ENCODE measurements at places on chromosomes 16 and 17. TPM values are rescaled to one million over a fixed set of nuclear protein-coding genes. Genes with fewer than 3 reads are reported as not detected.

- DNase-seq: no peak
Observed at GRCh38 chr17:50692448-50693035, 15.2 kb downstream of the ANKRD40 start.

DNA sequence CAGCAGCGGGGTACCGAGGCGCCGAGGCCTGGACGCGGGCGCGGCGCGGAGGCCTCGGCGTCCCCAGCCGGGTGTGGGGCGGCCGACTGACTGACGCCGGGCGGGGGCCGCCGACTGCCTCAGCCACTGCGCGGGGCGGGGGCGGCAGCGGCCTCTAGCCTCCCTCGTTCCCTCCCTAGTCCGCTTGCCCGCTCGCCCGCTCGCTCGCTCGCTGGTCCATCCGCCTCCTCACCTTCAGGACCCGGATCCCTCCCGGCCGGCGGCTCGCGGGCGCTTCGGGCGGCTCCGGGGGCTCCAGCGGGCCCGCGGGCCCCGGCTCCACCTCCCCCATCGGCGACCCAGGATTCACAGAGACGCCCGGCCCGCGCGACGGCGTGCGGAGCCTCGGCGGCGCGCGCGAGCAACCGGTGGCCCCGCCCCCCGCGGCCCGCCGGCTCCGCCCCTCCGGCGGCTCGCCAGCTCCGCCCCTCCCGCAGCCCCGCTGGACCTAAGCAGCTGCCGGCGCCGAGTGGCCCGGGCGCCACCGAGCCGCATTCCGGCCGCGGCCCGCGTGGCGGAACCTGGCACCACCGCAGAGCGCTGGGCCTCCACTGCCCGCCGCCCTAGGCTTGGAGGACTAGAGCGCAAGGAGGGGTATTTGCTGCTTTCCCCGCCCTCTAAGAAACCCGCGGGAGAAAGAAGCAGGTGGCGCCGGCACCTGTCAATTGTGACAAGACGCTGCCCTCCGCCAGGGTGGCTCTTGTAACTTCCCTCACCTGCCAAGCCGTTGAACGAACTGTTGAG is 773 bp downstream of the PHLPP2 start:
- peak; percentile 61 for DNase-seq

GRCh38 chr16:19210280-19210924 is 42.4 kb downstream of the SYT17 start:
- DNase-seq: peak; percentile 66

GRCh38 chr16:85561248-85562092 is 51.7 kb upstream of the GSE1 start:
- DNase-seq: no peak

The ORAI3 gene
- 58.5 TPM for total RNA-seq

DNA sequence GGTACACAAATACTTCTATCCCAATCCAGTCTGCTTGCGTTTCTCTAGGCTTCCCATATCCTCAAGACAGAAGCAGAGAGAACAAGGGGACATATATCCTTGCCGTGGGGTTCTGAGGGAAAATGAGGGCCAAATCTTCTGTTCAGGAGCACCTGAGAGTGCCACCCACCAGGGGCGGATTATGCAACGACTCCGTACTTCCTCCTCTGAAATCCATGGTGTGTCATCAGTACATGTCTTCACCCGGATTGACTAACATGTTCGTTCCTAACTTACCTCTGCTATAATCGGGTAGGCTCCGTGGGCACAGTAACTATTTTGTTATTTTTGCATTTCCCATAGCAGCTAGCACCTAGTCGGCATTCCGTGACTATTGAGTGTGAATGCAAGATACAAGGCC is 7.8 kb upstream of the ZNF200 start:
- DNase-seq: no peak

DNA sequence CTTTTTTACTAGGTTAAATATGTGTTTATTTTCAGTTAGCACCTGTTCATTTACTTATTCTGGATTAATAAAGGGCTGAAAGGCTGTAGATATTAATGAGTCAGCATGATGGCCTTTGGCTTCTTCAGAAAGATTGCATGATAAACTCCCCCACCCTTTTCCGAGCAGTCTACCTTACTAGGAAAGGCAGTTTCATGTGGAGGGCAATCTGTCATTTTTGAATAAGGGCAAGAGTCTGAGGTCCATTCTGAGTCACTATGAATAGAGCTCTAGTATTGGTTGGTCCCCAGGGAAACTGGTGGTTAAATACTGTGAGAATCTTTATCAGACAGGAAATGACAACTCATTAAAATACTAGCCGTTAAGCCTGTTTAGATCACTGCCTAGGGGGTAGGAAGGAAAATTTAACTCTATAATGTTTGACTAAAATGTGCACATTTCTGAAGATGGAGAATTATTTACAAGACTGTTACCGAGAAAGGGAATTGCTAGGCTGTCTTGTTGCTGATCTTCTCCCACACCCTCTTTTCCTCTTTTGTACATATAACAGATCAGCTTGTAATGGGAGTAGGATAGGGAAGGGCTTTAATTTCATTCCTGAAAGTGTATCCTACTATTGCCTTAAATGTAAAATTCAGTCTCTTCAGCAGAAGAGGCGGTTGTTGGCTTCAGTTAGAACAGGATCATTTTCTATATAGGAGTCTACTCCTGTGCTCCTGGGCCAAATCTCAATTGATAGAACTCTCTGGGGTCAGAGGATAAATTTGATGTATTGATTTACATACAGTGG is 63.3 kb downstream of the TUBD1 start:
- peak; percentile 100 for DNase-seq

GRCh38 chr16:27847030-27847550 is 216.4 kb downstream of the GSG1L start:
- peak; percentile 70 for DNase-seq

DNA sequence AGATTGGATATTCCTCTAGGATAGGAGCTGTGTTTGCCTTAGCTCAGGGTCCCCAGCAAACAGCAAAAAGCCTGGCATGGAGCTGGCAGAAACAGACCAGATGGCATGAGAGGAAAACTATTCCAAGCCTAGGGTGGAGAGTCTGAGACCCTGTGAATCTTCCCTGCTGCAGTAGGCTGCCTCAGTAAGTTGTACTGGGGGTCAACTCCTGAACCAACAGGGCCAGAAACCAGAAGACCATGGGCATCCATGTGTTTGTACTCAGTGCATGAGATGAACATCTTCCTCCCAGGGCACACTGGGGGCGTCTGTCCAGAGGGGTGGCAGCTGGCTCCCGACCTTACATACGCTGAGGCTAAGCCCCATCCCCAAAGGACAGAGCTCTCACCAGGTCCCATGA is 214.4 kb downstream of the C16orf78 start:
- no peak for DNase-seq

GRCh38 chr17:73747221-73748002 is 103.2 kb upstream of the SDK2 start:
- DNase-seq: no peak

DNA sequence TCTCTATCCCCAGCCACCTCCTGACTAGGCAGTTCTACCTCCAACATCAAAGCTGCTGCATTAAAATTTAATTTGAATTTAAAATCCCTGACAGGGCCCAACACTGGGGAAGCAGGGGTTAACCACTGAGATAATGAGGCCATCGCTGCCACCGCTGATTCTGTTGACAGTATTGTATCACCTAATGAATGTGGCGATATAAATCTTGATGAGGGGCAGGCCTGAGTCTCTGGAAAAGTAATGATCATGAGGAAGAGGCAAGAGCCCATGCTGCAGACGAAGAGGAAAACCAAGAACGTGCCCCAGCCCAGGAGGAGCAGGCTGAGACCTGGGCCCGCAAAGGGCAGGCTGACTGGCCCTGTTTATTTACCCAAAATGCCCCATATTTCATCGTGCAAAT is 251.4 kb upstream of the ZFHX3 start:
- no peak for DNase-seq

GRCh38 chr16:30947859-30948666 is 805 bp upstream of the ORAI3 start:
- DNase-seq: peak; percentile 98

The WIPI1 gene
- 32.8 TPM for total RNA-seq

GRCh38 chr16:67942200-67942509 is 1.8 kb downstream of the LCAT start:
- peak; percentile 51 for DNase-seq

GRCh38 chr16:546909-547770 is 13.1 kb upstream of the PRR35 start:
- no peak for DNase-seq

GRCh38 chr17:71229070-71229469 is 891.8 kb upstream of the SOX9 start:
- no peak for DNase-seq

DNA sequence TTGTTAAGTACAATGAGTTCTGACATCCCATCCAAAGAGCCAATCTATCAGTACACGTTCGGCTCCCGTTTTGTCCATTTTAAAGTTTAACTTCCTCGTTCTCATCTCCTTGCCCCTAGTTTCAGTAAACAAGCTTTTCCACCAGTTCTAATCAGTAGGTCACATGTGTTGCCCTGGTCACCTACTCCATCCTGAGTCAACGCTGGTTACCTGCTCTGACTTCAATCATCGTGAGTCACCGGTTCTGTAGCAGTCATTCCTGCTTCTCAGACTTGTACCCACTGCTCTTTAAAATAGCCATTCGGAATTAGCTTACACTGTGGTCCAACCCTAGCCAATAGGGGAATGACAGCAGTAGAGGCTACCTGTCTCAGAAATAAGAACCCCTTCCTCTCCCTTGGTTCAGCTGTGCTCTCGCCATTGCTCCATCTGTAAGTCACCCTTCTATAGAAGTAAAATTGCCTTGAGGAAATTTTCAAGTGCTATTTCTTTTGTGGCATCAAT is 191.0 kb downstream of the CPPED1 start:
- peak; percentile 96 for DNase-seq

The PDILT gene
- total RNA-seq: not detected

The HSPB9 gene
- total RNA-seq: not detected

DNA sequence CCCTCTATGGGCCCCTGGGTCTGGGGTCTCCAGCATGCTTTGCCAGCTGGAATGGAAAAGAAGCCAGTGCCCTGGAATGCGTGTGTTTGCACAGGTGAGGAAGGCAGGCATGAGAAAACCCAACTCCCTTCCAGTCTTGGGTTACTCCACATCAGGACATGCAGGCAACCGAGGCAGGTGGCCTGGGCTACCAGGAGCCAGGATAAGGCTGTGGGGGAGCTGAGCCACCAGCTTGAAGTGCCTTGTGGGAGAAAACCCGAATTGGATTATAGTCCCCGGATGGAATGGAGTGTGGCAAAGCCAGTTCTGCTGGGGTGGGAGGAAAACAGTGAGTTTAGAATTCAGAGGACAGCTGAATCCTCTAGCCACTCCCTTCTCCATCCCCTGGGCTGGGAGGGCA is 7.2 kb downstream of the SRCIN1 start:
- DNase-seq: peak; percentile 73

The TNFSF13 gene
- 3.2 TPM for total RNA-seq

The PRAC2 gene
- total RNA-seq: not detected

GRCh38 chr17:51006601-51007000 is 114.1 kb downstream of the SPAG9 start:
- no peak for DNase-seq

DNA sequence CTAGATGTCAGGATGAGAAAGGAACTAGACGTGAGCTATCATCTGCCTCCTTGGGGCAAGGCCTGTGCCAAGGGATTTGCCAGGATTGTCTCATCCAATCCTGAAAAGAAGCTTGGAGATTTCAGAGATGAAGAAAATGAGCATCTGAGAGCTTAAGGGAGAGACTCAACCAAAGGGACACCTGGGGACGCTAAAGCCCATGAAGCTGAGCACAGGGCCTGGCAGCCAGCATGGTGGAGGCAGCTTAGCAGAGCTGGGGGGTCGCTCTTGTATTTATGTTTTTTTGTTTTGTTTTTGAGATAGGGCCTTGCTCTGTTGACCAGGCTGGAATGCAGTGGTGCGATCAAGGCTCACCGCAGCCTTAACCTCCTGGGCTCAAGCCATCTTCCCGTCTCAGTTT is 18.4 kb upstream of the GLIS2 start:
- DNase-seq: no peak

GRCh38 chr17:30315106-30315505 is 18.8 kb downstream of the TMIGD1 start:
- no peak for DNase-seq

- no peak for DNase-seq
Observed at GRCh38 chr17:56521414-56522141, 71.9 kb upstream of the NOG start.

GRCh38 chr16:70255574-70255973 is 3.8 kb upstream of the EXOSC6 start:
- no peak for DNase-seq

- DNase-seq: no peak
Observed at GRCh38 chr16:84630446-84631152, 12.7 kb upstream of the COTL1 start.

GRCh38 chr17:74527081-74527480 is 4.2 kb downstream of the CD300LB start:
- DNase-seq: no peak

The NAA60 gene
- total RNA-seq: 18.8 TPM

DNA sequence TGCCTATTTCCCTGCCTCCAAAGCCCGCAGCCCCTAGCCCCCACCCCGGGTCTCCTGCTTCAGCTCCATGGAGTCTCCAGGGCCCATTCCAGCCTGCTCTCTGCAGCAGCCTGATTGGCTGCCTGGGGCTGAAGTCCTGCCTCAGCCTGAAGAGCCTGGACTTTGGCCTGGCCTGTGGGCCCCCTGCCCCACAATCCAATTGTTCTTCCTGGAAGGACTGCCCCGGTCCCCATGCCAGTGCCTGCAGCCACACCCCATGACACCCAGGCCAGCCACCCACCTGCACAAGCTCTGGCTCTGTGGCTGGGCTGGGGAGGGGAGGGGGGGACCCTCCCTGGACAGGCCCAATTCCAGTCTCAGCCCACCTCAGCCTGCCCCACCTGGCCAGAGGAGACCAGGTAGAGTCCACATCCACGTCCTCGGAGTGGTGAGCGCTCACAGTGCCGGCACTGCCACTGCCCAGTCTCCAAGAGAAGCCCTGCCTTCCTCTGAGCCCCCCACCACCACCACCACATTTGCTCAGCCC is 12.3 kb downstream of the ENPP7 start:
- no peak for DNase-seq

DNA sequence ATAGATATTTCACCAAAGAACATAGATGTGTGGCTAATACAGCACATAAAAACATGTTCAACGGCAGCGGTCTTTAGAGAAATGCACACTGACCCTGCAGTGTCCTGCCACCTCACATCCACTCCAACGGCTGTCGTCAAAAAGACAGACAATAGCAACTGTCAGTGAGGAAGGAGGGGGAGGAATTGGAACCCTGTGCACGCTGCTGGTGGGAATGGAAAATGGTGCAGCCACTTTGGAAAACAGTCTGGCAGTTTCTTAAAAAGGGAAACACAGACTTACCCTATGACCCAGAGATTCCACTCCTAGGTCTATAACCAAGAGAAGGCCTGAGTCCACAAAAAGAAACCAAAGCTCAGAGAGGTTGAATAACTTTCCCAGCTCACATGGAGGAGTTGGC is 7.7 kb downstream of the CEP295NL start:
- no peak for DNase-seq

GRCh38 chr16:8572919-8573724 is 17.2 kb downstream of the TMEM114 start:
- peak; percentile 31 for DNase-seq

The CCL16 gene
- total RNA-seq: not detected

DNA sequence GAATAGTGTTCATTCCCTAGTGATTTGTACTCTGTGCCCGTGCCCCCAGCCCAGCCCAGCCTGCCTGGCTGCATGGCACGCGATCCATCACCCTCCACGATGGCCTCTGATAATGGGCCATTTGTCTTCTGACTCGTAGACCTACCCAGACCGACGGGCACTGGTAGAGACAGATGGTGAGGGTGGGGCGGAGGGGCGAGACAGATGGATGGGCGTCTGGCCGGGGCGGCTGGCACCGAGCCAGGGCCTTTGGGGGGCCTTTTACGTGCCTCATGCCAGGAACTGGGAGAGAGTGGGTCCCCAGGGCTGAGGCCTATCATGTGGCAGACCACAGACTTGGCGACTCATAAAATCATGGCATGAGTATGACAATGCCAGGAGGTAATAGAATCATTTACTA is 25.4 kb downstream of the CRHR1 start:
- DNase-seq: no peak

Data from M059J (cell line).